ENCODE measurements at places on chromosomes 13 and 19.

- DNase-seq: no peak
Observed at GRCh38 chr13:73932091-73932490, 202.1 kb downstream of the KLF12 start.

- no peak for DNase-seq
Observed at GRCh38 chr13:32017474-32017873, 14.1 kb upstream of the FRY start.

GRCh38 chr19:2983351-2984214 is 6.2 kb downstream of the TLE6 start:
- peak; percentile 40 for DNase-seq

DNA sequence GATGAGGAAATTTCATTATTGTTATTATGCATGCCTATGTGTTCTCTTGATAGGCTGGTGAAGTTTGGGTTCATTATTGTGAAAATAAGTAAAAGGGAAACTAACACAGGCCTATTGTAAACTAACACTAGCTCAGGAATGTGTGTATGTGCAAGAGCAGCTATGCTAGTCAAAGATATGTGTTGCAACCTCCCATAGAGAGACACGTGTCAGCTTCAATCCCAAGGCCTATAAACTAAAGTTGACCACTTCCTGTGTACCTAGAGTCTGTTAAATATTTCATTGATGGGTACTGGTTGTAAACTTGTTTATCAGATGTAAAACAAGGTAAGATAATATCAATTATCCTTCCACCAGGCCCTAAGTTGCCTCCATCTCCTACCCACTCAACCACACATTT is 44.7 kb upstream of the ZNF30 start:
- DNase-seq: no peak

- no peak for DNase-seq
Observed at GRCh38 chr13:31949486-31949885, 82.1 kb upstream of the FRY start.

DNA sequence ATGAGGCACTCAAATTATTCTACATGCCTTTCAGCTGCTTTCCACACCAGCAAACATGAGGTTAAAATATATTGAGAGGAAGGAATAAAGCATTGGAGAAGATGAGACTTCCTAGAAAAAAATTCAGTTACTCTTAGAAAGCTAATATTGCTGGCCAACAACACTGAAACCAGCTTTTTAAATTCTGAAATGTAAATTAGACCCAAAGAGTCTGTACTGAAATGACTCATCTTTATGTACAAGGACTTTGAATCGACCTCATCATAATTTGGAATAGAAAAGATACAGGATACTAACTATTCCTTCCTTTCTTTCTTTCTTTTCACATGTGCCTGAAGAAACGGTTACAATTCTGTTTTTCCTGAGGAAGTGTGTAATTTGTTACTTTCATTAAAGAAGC is 6.5 kb upstream of the HSPH1 start:
- DNase-seq: no peak

GRCh38 chr19:2021453-2022140 is 6.1 kb upstream of the BTBD2 start:
- no peak for DNase-seq

DNA sequence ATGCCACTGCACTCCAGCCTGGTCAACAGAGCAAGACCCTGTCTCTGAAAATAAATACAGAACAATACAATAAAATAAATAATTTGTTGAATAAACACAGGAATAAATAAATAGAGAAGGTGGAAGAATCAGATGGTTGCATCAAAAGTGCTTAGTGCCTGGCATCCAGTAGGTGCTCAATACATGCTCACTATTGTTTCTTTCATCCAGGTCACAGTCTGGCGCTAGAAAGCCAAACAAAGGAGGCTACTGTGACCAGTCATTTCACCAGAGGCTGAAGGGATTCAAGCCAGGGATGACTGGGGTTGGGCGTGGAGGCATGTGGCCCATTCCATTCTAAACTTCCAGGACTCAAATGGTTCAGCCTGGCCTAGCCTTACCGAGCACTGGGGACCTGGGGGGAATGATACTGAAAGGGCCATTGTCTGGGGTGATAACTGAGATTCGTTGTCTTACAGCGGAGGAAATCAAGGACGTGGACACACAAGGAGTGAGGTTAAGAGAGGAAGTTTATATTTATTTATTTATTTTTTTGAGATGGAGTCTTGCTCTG is 3.6 kb upstream of the NDUFB7 start:
- DNase-seq: no peak

- no peak for DNase-seq
Observed at GRCh38 chr19:1699386-1699785, 47.0 kb upstream of the TCF3 start.

- DNase-seq: no peak
Observed at GRCh38 chr19:31491242-31491641, 142.0 kb upstream of the TSHZ3 start.

GRCh38 chr13:27203854-27204253 is 32.2 kb upstream of the USP12 start:
- no peak for DNase-seq

DNA sequence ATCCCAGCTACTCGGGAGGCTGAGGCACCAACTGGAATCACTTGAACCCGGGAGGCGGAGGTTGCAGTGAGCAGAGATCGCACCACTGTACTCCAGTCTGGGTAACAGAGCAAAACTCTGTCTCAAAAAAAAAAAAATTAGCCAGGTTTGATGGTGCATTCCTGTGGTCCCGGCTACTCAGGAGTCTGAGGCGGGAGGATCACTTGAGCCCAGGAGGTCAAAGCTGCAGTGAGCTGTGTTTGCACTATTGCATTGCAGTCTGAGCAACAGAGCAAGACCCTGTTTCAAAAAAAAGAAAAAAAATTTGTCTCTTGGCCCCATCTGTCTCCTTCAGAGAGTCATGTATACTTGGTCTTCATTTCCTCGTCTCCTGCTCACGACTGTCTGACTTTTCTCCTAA is 1.6 kb downstream of the CCDC97 start:
- DNase-seq: no peak

DNA sequence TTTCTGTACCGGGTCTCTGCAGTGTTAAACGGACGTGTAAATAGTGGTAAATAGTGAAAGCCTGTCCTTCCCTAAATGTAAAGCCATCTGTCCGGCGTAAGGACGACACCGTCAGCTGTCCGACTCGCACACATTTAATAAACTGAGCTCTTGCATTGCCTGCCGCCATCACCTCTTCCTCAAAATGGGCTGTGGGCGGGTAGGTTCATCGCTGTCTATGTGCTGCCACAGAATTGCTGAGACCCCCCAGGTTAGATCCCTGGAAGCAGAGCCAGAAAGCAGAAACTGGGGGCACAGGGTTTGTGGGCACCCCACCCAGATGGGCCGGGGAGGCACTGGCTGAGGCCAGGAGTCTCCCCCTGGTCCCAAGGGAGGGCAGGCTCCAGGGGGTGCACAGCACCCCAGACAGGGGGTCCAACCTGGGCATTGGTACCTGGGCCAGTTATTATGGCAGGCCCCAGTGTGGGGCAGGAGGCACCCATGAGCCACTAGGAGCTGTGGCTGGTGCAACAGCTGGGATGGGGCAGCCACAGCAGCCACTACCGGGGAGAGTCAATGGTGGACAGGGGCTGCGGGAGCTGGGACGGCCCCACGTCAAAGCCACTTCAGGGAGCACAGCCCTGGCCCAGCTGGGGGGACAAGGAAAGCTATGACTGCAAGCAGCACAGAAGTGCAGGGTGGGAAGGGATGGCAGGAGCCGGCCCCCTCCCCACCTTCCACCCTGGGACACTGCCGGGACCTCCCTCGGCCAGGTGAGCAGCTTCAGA is 5.7 kb downstream of the C19orf25 start:
- DNase-seq: no peak

DNA sequence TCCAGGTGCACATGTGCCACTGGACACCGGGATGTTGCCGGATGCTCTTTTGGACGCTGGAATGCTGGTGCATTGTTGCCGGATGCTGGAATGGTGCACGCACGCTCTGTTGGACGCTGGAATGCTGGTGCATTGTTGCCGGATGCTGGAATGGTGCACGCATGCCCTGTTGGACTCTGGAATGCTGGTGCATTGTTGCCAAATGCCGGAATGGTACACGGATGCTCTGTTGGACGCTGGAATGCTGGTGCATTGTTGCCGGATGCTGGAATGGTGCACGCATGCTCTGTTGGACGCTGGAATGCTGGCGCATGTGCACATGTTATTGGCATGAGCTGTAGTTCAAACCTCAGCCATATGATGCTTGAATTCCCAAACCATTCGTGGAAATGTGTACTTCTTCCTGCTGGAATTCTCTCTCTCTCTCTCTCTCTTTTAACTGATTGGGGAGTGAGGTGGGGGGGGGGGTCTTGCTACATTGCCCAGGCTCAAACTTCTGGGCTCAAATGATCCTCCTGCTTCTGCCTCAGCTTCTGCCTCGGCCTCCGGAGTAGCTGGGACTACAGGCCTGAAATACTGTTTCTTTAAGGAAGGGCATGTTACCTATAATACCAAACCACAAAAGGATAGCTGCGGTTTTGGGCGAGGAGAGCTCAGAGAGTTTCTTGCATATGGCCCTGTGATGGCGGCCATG is 1.2 kb upstream of the MCF2L start:
- DNase-seq: no peak

DNA sequence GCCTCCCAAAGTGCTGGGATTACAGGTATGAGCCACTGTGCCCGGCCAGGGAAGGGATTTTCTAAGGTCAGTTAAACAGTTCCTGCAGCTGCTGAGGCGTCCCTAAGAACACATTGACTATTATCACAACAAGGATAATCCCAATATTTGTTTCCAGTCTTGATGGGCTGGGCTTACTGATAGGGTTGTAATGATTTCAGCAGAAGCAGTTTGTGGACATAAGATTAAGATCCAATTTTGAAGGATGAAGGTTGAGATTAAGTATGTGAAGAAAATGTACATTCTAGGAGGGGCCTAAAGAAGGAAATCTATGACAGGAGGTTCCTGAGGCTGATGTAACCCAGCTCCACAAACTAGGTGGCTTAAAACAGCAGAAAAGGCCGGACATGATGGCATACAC is 10.7 kb upstream of the CCDC124 start:
- DNase-seq: no peak

DNA sequence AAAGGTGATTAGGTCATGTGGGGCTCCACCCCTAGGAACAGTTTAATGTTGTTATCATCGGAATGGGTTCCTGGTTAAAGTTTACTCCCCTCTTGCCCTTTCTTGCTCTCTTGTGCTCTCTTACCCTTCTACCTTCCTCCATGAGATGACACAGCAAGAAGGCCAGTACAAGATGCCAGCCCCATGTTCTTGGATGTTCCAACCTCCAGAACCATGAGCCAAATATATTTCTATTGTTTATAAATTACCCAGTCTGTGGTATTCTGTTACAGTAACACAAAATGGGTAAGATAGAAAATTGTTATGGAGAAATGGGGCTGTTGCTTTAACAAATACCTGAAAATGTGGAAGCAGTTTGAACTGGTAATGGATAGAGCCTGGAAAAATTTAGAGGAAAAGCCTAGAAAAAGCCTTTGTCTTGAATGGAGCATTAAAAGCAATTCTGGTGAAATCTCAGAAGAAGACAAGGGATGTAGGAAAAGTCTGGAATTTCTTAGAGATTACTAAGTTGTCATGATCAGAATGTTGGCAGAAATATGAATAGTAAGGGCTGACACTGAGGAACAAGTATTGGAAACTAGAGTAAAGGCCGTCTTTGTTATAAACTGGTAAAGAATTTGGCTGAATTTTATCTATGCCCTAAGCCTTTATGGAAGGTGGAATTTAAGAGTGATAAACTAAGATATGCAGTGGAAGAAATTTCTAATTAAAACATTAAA is 53.5 kb upstream of the TSC22D1 start:
- no peak for DNase-seq

DNA sequence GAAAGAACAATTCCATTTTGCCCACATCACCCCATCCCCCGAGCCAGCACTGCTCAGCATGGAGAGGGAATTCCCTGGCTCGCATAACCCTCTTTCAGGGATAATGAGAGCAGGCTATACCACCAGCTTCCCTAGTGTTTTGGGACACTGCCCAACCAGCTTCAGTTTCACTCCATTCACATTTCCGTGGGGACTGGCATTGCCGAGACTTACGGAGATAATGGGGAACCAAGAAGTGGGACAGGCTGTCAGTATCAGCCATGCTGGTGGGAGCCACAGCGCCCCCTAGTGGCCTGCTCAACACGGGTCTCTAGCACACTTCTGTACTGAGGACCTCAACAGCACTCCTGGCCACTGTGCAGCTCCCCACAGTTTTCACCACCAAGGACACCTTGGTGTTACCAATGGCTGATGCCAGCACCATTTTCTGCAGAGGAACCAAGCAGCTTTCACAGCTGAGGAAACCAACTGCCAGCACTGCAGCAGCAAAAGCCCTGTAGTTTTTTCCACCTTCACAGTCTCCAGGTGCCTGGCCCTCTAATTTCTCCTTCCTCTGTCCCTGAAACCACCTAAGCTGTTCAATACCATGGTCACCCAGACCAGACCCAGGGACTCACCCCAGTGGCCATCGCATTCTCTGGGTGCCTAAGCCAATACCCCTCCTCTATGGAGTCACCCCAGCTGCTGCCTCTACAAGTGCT is 23.7 kb downstream of the SLC6A16 start:
- peak; percentile 58 for DNase-seq

DNA sequence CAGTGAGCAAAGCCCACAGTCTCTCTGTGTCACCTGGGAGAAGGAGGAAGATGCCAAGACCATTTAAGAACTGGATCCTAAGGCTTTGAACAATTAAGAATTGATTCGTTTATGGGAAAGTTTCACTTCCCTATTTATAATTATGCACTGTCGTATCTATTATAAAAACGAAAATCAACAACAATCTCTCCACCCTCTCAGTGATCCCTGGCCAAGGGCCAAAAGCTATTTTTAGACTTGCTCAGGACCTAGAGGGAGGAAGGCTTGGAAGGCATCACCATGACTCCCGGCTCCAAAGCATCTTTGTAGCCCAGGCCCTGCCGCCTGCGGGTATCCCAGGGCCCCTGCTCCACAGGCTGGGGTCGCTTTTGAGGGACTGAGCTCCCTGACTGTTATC is 1.3 kb downstream of the RHPN2 start:
- DNase-seq: no peak

DNA sequence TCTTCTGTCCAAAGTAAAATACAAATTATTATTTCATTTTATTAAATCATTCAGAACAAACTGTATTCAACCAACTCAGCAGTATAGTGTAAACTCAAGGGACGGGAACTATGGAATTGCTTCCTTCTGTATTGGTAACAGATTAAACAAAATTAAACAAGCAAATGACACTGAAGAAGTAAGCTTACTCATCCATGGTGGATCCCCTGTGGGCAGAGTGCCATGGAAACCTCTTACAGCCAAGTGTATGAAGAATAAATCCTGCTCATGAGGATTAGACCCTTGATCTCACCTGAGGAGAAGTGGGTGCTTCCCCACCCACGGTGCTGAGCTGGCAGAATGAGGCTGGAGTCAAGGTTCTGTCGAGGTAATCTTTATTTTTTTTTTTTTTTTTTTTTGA is 18.0 kb upstream of the RFXAP start:
- no peak for DNase-seq

- no peak for DNase-seq
Observed at GRCh38 chr19:38515896-38516295, 82.4 kb downstream of the RYR1 start.

DNA sequence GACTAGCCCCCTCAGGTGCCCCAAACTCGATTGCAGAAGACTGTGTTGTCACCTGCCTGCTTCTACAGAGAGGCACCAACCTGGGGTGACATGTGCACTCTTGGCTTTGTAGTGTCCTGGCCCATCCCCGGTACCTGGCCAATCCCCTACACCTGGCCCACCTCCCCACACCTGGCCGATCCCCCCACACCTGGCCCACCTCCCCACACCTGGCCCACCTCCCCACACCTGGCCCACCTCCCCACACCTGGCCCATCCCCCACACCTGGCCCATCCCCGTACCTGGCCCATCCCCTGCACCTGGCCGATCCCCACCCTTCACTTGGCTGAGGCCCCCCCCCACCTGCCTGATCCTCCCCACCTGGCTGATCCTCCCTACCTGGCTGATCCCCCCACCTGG is 25.4 kb downstream of the ATP11A start:
- DNase-seq: no peak

Data from progenitor cell of endocrine pancreas (in vitro differentiated cells).